ENCODE measurements at places on chromosomes 1 and 21.
A peak's percentile ranks its signal among the peaks of the same experiment; 100 is the strongest.

DNA sequence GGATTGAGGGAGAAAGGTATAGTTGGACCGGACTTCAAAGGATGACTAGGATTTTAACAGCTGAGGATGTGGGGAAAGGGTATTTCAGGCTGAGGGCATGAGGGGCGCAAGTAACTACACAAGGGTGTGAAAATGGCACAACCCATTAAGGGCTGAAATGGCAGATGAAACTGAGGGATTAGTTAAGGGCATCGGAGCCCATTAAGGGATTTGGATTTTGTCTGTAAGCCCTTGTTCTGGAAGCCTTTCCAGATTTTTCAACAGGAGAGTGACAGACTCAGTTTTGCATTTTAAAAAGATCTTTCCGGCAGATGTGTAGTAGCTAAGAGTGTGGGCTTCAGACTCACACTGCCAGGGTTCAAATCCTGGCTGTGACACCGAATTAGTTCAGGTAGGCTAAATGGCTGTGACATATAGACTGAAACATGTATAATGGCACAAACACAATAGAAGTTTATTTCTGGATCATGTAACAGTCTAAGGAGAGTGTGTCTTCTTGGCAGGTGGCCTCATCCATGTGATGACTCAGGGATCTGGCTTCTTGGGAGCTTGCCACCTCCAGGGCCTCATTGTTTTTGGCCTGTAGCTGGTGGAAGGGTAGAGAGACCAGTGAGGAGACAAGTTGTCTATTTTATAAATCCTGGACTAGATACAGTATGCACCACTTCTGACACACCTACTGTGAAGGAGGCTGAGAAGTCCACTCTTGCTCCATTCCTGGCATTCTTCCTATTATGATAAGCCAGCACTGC, 49.6 kb downstream of the UBE2T start:
- no peak for DNase-seq

GRCh38 chr1:99456536-99456935, 189.4 kb upstream of the PALMD start:
- DNase-seq, result no peak

DNA sequence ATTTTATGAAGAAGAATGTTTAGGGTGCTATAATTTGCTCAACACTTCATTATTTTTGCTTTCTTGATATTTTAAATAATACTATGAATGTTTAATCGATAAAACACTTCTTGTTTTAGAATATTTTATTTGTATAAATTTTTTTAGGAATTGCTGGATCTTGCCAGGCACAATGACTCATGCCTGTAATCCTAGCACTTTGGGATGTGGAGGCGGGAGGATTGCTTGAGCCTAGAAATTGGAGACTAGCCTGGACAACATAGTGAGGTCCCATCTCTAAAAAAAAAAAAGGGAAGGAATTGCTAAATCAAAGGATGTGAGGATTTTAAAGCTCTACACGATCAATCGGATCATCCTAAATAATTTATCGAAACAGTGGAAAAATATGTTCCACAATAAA, 17.6 kb downstream of the RNF11 start:
- DNase-seq, result no peak

DNA sequence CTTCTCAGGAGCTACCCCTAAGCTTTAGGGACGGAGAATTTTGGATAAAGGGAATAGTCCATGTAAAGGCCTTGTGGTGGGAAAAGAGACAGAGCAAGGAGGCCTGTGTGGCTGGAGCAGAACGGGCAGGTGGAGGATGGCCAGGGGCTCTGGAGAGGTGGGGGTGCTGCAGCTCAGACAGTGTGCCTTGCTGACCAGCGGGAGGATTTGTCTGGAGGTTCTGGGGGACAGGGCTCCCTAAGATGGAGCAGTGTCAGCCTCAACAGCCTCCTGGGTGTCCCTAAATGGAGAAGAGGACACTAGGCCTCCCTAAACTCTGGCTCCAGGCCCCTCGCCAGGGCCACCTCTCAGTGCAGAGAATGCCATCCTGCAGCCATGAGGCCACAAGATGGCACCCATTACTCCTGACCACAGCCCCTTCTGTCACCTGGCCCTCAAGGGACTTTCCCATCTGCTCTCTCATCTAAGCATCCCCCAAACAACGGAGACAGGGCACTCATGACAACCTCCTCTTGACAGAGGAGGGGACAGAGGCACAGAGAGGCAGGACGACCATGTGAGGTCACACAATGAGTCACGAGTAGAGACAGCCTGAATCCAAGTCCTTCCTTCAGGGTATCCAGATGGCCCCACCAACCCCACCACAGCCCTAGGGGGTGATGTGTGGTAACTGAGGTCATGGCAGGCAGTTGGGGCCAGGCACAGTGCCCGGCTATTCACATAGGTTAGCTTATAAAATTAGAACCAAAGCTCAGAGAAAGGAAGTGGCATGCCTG, 94.7 kb downstream of the DMRTB1 start:
- DNase-seq, result no peak

GRCh38 chr1:88685259-88685620, 1.2 kb downstream of the PKN2 start:
- no peak for DNase-seq

- DNase-seq, result peak; percentile 37
Observed at GRCh38 chr1:228898582-228898992, 163.3 kb downstream of the RHOU start.

DNA sequence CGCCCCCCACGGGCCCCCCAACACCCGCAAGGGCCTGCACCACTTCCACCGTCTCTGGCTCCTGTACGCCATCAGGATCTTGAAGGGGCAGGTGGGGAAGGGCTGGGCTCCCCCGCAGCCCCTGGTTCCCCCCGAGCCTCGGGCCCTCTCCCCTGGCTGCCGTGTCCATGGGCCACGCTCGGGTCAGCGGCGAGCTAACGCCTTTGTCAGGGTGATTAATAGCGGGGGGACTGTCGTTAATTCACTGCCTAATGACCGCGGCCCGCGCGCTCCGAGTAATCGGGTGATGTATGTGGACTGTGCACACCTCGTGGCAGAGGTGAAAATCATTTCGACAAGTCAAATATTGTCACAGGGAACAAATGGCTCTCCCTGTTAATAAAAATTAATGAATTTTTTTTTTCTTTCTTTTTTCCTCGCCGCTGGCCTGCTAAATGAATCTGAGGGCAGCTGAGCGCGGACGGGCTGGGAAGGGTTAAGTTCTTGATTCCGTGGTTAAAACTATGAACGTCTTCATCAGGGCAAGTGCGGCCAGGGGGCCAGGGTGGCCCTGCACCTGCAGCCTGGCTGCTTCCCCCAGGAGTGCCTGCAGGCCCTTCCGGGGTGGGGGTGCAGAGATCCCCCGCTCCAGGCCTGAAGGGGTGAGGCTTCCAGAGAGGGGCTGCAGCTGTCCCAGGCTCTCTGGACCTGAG, 100.8 kb downstream of the PRDM16 start:
- no peak for DNase-seq

DNA sequence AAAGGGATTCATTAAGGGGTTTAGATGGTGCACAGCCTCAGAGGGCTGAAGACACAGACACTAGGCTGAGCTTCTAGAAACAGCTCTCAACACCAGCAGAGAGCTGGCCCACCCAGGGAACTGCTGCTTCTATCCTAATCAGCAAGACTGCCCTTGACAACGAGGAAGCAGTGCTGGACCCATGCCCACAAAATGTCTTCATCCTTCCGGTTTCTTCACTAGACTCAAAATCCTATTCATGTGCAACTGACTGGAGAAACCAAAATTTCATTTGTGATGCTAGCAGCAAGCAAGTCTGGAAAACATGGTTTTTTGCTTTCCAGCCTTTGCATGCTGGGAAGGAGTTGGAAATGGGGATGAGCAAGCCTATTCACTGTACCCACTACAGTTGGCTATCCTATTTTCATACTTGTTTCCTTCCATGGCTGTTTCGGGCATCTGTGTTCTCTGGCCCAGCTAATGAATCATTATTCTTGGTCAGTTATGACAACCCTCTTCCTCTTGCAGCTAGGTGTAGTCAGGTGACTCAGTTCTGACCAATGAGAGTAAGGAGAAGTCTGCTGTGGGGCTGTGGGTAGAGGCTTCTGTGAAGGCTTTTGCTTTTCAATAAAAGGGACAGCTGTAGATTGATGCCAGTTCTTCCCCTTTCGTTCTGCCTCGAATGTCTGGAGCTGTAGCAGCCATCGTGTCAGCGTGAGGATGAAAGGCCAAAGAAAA, 14.6 kb upstream of the TMEM61 start:
- peak; percentile 62 for DNase-seq

- DNase-seq, result no peak
Observed at GRCh38 chr1:25673456-25673855, 56.9 kb downstream of the MAN1C1 start.

Data from GM12864 (cell line).